NCI-H2171 (cell line): ENCODE measurements at places on chromosomes 2 and 18.

DNA sequence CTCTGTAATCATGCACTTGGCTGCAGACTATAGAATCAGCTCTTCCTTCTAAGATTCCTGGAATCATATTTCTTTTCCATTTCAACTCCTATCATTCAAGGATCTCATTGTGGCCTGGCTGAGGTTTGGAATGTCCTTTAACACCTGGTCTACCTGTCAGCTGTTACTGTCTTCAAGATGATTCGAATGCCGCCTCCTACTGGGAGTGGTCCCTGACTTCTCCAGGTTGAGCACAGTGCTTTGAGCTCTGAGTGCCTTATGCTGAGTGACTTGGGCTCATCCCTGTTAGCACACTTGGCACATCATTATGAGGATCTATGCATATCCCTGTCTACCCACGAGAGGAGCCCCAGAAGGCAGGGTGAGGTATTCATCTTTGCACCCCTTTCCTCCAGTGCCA, 87.6 kb downstream of the MARCHF4 start:
- no peak for DNase-seq

DNA sequence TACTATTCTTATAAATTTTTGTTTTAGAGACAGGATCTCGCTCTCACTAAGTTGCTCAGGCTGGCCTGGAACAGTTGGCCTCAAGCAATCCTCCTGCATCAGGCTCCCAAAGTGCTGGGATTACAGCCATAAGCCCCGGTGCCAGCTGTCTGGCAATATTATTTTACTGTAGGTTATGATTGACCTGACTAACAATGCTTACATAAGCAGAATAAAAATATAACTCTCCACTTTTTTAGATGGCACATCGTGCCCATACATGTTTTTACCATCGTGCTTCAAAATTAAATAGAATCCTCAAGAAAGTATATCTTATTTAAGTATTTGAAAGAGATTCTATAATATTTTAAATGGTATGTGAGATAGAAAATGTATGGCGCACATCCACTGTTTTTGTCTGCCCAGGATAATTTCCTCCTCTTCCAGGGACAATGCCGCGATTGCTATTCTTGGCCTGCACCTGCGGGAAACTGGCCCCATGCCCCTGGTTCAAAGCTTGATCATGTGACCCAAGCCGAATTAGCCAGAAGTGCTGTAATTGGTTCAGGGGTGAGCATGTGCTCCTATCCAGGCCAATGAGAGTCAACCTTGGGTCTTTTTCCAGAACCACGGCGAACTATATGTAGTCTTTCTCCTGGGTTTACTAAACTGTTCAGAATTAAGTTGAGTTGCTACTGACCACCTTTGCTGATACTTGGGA, 38.3 kb upstream of the GREB1L start:
- DNase-seq = no peak

DNA sequence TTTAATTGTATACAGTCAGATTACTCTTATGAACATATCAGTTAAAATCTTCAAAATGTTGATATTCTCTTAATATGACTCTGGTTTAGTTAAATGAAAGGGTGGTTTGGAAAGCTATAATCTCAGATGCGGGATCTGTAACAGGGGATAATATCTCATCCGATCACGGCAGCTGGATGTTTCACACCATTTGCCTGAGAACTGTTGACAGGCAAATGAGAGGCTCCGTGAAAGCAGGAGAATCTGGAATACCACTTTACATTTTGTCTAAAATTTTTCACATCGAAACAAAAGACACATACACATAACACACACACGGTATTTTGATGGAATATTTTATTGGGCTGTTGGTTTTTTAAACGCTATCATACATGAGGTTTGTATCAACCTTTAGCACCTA, 518.6 kb upstream of the SLC39A10 start:
- DNase-seq = no peak

DNA sequence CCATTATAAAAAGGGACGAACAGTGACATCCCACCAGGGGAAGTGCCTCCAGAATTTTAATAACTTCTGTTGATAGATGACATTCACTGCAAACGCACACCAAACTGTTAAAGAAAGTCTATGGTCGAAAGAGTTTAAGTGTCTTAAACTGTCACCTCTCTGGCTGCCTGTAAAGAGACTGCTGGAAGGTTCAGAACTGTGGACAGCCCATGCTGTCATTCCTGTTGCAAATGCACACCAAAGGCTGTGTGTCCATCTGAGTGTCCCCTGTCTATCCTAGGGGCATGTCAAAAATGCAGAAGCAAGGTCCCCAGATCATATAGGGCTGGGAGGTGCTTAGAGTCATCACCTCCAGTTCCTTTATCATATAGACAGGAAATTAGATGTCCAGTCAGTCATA, 171.8 kb downstream of the CYRIA start:
- DNase-seq = no peak

DNA sequence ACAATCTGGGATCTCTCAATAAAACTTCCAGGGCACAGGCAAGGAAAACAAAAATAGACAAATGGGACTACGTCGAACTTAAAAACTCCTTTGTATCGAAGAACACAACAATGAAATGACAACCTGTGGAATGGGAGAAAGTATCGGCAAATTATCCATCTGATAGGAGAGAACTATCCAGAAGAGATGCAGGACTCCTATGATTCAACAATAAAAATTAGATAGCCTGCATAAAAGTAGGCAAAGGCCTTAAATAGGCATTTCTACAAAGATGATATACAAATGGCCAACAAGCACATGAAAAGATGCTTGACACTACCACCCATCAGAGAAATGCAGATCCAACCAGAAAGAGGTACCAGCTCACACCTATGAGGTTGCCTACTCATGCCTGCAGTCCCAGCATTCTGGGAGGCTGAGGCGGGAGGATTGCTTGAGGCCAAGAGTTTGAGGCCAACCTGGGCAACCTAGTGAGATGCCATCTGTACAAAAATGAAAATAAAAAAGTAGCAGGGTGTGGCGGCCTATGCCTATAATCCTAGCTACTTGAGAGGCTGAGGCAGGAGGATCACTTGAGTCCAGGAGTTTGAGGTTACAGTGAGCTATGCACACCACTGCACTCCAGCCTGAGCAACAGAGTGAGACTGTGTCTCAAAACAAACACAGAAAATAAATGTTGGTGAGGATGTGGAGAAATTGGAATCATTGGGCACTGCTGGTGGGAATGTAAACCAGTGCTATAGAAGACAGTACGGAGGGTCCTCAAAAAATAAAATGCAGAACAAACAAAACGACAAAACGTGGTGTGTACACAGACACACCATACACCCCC, 21.6 kb downstream of the TWIST2 start:
- DNase-seq = no peak

DNA sequence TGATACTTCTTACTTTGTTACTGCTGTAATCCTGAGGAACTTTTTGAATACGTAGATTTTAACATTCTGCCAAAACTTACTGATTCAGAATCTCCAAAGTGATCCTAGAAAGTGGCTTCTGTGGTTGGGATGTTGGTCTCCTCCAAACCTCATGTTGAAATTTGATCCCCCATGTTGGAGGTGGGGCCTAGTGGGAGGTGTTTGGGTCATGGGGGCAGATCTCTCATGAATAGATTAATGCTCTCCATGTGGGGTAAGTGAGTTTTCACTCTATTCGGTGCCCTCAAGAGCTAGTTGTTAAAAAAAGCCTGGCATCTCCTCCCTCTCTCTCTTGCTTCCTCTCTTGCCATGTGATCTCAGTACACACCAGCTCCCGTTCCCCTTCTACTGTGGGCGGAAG, 329.9 kb downstream of the HRH4 start:
- no peak for DNase-seq

- DNase-seq = no peak
Observed at GRCh38 chr2:132725748-132726147, 55.7 kb upstream of the LYPD1 start.

GRCh38 chr2:91477731-91478672, 2786.5 kb downstream of the RPIA start:
- no peak for DNase-seq

DNA sequence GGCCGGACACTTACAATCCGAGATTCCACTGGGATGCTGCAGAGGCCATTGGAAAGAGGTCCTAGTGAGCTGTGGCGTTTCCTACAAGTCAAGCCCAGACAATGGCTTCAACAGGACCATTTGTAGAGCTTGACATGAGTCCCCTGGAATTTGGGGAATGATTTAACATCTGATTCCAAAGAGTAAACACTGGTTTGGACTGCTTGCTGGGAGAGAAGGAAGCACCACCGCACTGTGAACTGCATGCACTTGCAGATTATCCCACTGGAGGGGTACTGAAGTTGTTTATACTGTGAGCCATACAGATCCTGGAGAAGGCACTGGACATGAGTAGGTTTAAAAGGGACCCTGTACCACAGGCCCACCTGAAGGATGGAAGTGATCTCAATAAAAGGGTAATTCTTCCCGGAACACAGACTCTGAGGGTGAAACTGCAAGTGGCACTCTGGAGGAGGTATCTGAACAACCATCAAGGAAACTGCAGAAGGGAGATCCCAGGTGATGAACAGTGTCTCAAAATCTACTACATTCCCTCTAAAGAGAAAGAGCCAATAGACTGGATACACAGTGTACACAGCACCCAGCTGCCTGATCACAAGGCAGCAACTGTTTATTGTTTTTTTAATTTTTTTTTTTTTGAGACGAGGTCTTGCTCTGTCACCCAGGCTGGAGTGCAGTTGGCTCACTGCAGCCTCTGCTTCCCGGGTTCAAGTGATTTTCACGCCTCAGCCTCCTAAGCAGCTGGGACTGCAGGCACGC, 4.3 kb upstream of the RAB6C start:
- no peak for DNase-seq

DNA sequence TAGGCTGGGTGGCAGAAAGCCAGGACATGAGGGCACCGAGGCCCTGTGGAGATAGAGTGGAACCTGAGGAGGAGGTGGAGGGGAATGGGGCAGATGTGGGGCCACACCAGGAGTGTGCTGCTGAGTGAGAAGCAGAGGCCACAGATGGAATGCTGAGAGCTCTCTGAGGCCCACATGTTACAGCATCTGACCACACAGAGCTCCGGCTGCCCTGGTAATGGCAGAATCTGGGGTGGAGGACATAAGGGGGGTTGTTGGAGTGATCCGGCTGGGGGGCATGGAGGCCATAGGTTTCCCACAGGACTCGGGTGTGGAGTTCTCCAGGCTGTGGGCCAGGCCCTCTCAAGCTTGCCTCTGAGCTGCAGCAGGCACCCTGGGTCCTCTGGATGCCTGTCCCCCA, 3.8 kb downstream of the MZT2B start:
- DNase-seq = no peak

DNA sequence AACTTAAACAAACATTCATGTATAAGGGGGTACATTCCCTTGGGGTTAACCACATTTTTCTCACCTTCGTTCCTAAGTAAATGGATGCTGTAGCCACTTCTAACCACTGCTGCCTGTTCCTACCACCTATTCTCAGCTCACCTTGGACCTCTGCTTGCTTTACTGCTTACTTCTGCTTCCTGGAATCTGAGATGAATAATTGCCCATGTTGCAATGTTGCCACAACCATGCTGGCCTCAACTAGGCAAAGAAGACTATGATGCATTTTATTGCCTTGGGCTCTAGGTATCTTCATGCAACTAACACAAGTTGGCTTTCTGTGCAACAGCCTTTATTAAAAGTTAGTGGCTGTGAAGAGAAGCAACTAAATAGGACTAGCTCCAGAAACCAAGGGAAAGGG, 106.3 kb upstream of the TCF4 start:
- no peak for DNase-seq

GRCh38 chr2:30708491-30709290, 98.6 kb downstream of the CAPN13 start:
- DNase-seq = no peak

- DNase-seq = no peak
Observed at GRCh38 chr2:158130832-158131473, 29.3 kb downstream of the UPP2 start.

DNA sequence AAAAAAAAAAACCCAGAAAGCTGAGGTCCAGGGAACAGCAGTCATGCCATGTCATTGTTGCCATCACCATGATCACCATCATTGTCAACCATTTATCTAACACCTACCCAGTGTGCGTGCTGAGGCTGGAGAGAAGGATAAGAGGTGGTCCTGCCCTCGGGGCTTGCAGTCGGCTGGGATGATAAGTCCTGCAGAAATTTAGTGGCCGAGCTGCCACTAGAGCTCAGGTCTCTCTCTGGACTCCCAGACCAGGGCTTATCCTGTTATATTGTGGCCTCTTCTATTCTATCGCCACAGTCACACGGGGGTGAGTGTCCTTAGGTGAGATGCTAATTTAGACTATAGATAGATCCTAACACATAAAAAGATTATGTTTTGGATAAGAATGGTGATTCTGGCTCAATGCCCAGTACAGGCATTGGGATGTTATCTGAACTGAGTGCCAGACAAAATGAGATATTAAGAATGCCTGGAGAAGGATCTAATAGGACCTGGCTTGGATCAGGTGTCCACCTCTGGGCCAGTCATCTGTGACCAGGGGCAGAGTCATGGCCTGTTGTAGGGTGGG, 43.2 kb upstream of the YWHAQ start:
- no peak for DNase-seq

DNA sequence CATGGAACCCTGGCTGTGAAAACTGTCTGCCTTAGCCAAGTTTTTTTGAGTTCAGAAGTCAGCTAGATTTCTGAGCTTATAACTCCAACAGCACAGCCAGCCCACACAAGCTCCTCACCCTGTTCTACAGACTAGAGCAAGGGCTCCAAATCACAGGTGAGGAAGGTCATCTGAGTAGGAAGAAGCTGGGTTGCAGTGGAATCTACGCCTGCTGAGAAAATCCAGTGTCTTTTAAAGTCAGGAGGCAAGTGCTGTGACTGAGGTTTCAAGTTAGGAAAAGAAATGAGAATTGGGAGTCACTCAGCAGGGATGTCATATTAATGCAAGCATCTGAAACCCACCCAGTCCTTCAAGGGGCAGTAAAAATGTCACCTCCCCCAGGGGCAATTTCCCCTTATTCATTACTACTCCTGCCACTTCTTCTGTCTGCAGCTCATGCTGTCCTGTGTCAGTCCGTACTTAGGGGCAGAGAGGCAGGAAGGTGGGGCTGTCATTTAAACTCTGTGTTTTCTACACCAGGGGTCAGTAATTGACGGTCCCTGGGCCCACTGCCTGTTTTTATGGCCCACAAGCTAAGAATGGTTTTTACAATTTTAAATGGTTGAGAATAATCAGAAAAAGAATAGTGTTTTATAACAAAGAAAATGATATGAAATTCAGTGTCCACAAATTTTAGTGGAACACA, 551.1 kb downstream of the BCL11A start:
- no peak for DNase-seq

- DNase-seq = no peak
Observed at GRCh38 chr2:96489663-96490062, 15.5 kb downstream of the NEURL3 start.

GRCh38 chr2:240643093-240643810, 18.0 kb downstream of the GPR35 start:
- DNase-seq = no peak

- no peak for DNase-seq
Observed at GRCh38 chr2:1613731-1614354, 130.5 kb downstream of the PXDN start.

DNA sequence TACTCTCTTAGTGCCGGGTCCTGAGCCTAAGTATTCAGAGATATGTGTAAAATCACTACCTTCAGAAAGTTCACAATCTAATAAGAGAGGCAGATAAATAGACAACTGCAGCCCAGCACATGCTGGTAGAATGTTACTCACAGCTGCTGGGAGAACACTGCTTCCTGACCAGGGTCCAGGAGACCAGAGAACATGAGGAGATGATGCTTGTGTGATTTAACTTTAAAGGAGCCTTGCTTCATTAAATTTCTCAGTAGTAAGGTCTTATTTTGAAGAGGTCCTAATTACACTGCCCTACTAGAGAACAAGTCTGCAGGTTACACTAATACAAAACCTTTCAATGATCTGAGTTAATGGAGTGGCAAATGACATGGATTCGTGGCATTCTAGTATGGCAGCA, 209.9 kb upstream of the TRIB2 start:
- DNase-seq = no peak

GRCh38 chr2:10238396-10238795, 64.3 kb upstream of the HPCAL1 start:
- DNase-seq = no peak
